HCT116 (cell line): ENCODE measurements at places on chromosomes 7 and 10. TPM values are rescaled to one million over a fixed set of nuclear protein-coding genes. Genes with fewer than 3 reads are reported as not detected.

DNA sequence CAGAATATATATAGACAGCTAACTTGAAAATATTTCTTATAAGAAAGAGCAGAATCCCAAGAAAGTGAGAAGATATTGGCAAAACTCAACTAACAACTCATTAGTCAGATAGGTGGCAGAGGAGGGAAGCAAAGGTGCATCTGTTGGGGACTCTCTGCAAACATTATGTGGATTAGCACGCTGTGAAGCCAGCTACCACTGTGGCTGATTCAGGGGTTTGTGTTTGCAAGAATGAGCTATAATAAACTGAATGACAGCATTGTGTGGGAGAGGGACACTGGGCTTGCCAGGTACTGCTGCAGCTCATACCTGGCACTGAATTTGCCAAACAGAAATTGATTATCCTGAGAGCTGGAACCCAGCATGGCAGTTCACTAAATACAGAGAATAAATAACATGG is 170.3 kb upstream of the MINDY3 start:
- H3K27me3 ChIP-seq: peaks cover 37% of the 10 kb centered on the region
- H3K27ac ChIP-seq: no peak overlapping the region
- no peaks in the 10 kb centered on the region for H3K36me3 ChIP-seq
- H3K4me1 ChIP-seq: no peaks in the 10 kb centered on the region
- DNase-seq: no peak
- no peak overlapping the region for H3K4me3 ChIP-seq

Gene TMEM225B
- total RNA-seq: 3.1 TPM

Gene GPR22
- not detected for total RNA-seq

Gene DGKB
- total RNA-seq: 0.05 TPM

GRCh38 chr7:40810274-40810673 is 675.5 kb downstream of the SUGCT start:
- no peaks in the 10 kb centered on the region for H3K4me1 ChIP-seq
- no peaks in the 10 kb centered on the region for H3K27me3 ChIP-seq
- no peak overlapping the region for H3K4me3 ChIP-seq
- no peak overlapping the region for H3K27ac ChIP-seq

- no peak for DNase-seq
- H3K4me3 ChIP-seq: no peak overlapping the region
- H3K27ac ChIP-seq: peak overlapping the region; percentile 57
Measured at GRCh38 chr7:55108818-55109217, 90.0 kb downstream of the EGFR start.

DNA sequence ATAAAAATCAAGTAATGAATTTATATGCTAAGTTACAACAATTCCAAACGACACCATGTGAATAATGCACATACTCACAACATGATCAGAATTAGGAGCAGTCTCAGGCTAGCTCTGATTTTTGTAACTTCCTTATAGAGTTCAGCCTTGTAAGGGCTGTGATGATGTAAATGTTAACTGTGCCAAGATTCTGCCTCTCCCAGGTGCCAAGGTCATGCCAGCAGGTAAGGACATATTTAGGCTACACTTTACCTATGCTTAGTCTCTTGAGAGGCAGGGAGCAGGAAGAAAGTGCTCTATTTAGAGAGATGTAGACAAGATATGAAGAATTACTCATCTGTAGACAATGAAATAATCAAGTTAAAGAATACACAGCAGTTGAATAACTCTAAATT is 53.6 kb upstream of the AGR3 start:
- no peak overlapping the region; the same call in 1 of the 2 replicates for H3K27ac ChIP-seq
- H3K27me3 ChIP-seq: no peaks in the 10 kb centered on the region
- no peak overlapping the region for H3K4me3 ChIP-seq
- H3K36me3 ChIP-seq: no peaks in the 10 kb centered on the region

Gene PNLIPRP1
- total RNA-seq: 1.6 TPM

- H3K4me1 ChIP-seq: no peaks in the 10 kb centered on the region
- no peak for DNase-seq
- no peak overlapping the region for H3K27ac ChIP-seq
- no peaks in the 10 kb centered on the region for H3K36me3 ChIP-seq
Measured at GRCh38 chr10:48516911-48517310, 88.0 kb downstream of the ARHGAP22 start.

DNA sequence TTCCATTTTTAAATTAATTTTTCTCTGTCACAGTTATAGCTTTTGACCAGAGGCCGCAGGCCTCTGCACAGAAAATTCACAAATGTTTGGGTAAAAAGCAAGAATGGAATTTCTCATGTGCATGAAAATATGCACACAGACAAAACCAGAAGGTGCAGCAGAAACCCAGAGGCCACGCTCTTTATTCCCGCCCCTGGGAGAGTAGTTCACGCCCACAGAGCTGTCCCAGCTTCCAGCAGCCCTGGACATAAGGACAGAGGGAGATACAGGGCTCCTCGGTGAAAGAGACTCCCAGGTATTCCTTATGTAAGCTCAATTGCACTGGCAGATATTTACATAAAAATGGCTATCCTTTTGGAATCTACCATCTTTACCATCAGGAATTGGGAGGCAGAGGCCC is 245.2 kb upstream of the NFE2L3 start:
- H3K4me3 ChIP-seq: no peak overlapping the region
- H3K4me1 ChIP-seq: no peaks in the 10 kb centered on the region
- no peaks in the 10 kb centered on the region for H3K36me3 ChIP-seq

Gene CALHM3
- 0.49 TPM for total RNA-seq

DNA sequence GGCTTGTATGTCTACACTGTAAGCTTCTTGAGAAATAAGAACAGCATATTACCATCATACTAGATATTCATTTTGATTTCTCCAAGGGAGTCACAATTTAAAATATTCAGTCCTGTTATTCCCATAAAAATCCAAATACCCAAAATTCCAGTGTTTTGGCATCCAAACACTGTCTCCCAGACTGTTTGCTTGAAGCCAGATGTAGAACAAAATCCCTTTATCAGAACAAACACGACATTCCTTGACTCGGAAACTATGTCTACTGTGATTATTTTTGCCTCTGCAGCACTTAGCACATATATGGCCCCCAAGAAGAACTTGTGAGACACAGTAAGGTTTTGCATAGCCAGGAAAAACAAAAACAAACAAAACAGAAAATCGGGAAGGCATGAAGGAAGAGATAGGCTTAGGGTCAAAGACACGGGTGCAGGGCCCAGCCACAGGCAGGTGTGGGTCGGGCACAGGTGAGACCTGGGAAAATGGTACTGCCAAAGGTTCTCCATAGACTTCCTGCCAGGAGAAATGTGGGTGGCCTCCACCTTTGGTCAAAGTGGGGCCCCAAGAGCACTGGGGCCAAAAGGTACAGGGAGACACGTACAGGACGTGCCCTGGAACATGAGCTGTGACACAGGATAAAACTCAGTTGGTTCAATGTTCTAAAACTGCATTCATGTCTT is 36.5 kb downstream of the CPXM2 start:
- H3K4me3 ChIP-seq: no peak overlapping the region

DNA sequence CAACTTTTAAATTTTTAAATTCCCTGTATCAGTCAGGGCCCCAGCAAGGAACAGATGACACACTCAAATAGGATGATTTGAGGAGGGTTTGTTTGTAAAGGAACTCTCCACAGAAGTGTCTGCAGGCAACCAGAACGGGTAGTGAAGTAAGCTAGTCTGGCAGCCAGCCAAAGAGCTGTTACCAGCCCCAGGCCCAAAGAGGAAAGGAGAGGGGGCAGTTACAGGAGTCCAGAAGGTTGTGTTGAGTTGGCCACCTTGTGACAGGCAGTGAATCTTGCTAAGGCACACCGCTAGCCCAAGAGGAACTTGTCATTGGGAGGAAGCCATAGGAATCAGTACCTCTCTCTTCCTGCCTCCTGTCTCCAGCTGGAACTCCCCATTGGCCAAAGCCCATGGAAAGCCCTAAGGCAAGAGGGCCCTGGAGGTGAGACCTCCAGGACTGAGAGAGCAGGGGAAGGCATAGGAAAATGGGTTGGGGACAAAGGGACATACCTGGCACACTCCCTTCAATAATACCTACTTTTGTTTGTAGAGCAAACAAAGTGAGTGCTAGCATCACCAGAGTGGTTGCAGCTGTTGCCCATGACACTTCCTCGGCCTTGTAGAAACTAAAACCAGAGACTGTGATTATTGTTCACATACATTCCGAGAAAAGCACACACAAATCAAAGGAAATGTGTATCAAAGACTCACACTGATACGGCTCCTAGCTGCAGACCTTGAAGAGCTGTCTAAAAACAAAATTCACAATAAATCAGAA is 25.4 kb upstream of the GATAD1 start:
- no peaks in the 10 kb centered on the region for H3K36me3 ChIP-seq
- no peak overlapping the region for H3K4me3 ChIP-seq
- H3K27ac ChIP-seq: no peak overlapping the region
- H3K27me3 ChIP-seq: no peaks in the 10 kb centered on the region
- H3K4me1 ChIP-seq: no peaks in the 10 kb centered on the region
